H9 (cell line): ENCODE measurements at places on chromosomes 5 and 9.

GRCh38 chr9:132627106-132627505, 42.7 kb downstream of the DDX31 start:
- DNase-seq: no peak

DNA sequence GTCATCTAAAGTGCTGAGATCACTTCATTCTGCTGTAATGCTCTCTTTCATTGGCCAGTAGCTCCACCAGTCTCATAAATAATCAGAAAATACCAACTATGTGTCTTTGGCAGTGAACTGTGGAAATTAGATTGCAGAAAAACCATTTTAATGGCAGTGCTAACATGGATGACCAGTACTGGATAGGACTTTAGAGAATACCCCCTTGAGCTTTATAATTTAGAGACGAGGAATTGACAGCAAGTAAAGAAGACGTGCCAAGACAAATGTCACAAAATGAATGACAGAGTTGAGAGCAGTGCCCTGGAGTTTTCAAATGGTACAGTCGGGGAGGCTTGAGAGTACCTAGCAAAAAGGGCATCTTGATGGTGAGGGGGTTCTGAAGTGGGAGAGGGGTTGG, 5.8 kb downstream of the MSANTD3 start:
- DNase-seq: no peak

- peak; percentile 59 for DNase-seq
Observed at GRCh38 chr9:26656003-26656870, 236.4 kb downstream of the CAAP1 start.

DNA sequence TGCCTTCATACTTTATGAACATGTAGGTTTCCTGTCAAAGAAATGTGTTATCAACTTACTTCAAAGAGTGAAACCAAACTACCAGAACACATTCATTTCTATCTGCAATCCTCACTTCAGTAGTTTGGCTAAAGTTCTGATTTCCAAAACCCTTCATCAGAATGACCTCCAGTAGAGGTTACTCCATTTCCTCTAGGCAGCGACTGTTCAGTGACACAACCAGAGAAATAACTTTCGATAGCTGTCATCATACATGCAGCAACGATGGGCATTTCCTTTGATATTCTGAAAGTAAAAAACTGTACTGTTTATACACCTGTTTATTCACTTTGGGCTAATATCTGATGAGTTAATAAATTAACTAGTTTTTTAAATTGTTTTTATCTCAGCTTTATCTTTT, 532.5 kb upstream of the IZUMO3 start:
- DNase-seq: no peak

DNA sequence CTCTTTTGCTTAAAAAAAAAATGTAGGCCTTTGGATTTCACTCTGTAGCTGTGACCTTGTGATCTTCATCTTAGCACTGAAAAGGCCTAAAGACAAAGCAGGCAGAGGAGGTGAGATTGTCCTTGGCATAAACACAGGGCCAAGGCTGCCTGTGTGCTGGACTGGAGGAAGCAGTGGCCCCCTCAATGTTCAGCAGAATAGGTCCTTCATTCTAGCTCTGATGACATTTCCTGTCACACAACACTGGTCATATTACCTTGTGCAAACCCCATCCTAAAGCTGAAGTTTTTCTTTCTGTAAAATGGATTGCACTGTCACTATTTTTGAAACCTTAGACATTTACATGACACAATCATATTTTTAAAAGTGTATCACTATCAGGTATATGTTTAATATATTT, 147.4 kb downstream of the INSYN2B start:
- DNase-seq: no peak

GRCh38 chr5:116423587-116424257, 150.9 kb downstream of the SEMA6A start:
- no peak for DNase-seq

DNA sequence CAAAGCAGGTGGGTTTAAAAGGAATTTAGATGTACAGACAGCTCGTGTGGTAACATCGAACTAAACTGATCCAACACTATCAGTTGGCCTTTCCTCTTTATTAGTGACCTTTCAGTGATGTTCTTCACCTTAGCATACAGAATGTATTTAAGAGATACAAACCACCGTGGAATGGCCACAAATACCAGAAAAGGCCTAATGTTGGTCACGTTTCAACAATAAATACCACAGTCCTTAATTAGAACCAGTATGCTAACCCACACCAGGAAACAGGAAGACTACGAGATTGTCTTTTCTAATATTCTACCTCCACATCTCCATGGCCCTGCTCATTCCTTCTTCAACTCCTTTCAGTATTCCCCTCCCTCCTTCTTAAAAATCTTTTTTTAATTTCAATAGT, 40.4 kb downstream of the GNAQ start:
- DNase-seq: no peak

GRCh38 chr9:16960084-16960483, 89.6 kb upstream of the BNC2 start:
- DNase-seq: no peak

GRCh38 chr5:60173667-60174066, 280.1 kb upstream of the PDE4D start:
- DNase-seq: no peak

DNA sequence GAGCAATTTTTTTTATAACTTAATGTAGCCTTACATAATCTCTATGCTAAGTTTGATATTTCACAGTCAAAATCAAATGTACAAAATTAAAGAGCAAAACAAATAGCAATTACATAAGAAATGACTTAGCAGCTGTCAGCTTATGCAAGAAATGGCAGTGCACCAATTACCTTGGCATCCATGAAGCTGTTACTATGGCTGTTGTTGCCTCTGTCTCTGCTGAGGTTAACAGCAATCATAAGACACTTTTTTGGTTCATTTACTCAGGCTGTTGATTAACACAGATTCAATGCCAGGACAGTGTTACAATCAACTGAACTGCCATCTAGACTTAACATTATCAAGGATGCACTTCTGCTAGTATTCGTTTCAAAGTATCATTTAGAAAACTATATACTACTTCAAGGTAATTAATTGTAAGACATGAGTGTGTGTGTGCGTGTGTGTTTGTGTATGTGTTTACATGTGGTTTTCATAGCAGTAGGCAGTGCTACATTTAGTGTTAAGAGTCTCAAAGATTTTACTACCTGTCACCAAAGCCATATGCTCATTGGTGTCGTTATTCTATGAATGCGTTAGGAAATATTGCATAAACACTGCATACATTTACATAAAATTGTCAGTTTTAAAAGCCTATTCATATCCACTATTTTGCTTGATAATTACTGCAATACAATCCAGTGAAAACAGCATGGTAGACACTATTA, 1084.2 kb upstream of the COX7C start:
- DNase-seq: no peak

DNA sequence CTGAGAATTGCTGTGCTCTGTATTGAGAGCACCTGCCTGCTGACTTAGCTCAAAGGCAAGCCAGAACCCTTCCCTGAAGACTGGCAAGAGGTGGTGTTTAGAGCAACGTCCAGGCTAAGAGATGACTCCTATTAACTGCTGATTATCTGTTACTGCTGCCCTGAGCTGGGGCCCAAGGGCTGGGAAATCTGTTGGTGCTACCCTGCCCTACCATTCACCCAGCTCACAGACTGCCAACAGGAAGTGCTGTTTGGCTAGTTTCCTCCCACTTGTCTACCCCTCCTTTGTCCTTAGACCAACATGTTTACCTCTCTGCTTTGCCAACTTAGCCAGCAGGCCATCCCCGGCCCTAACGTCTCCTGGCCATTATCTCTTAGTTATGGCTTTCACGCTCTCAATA, 6.9 kb downstream of the RAB24 start:
- DNase-seq: no peak

- DNase-seq: peak; percentile 12
Observed at GRCh38 chr9:89903141-89903475, 298.3 kb downstream of the GADD45G start.

GRCh38 chr5:159660401-159660800, 255.9 kb upstream of the ADRA1B start:
- DNase-seq: no peak

DNA sequence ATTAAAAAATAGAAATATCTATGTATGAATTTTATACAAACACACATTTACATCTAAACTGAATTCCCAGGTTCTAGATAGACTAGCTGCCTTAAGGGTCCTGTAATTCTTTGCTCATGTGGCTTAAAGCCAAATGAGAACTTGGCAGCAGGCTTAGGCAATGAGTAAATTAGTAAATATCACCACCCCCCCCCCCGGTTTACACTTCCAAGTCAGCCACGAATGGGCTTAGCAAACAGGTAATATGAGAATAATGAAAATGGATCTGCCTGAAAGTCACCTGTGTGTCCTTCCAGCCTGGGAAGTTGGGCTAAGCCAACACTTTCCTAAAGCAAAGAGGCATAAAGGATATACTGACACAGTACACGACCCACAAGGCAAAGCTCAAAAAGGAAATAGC, 108.6 kb downstream of the KLHL3 start:
- no peak for DNase-seq

GRCh38 chr5:172714491-172715420, 56.2 kb downstream of the DUSP1 start:
- peak; percentile 87 for DNase-seq

DNA sequence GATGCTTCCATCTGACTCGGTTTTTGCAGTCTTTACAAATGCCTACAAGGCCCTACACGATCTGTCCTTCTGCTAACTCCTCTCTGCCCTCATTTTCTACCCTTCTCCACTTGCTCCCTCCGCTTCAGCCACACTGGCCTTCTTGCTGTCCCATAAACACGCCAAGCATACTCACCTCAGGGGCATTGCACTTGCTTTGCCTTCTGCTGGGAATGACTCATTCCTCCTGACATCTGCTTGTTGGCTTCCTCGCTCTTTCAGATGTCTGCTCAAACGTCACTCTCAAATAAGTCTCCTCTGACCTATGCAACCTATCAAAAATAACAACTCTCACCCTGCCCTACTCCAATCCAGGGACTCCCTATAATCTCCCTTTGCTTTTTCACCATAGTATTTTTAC, 28.2 kb downstream of the CDC25C start:
- DNase-seq: no peak

GRCh38 chr9:83267741-83268140, 204.8 kb upstream of the RASEF start:
- DNase-seq: no peak
